Hindlimb muscle (tissue), 1 donor: ENCODE measurements at places on chromosomes 5 and 9.

GRCh38 chr5:126002222-126002897 lies 420.8 kb upstream of the GRAMD2B start:
- peak; percentile 60 for DNase-seq

- DNase-seq = no peak
Observed at GRCh38 chr5:159605585-159605984, 275.3 kb upstream of the IL12B start.

DNA sequence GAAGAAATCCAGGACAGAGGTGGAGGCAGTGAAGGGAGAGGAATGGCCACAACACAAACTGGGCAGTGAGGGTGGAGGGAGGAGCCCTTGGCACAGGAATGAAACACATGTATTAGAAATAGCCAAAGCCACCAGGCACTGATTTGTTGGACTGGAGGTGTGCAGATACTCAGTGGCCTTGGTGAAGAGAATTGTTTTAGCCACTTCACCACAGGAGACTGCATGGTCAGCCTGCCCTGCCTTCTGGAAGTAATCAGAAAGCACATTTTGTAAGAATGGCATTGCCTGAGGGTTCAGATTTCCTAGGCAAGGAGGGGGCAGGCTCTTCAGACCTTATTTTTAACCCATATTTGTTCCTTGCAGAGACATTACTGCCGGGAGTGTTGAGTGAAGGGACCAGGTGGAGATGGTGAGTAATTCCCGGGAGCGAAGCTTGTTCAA lies 2.2 kb downstream of the SGCD start:
- no peak for DNase-seq

DNA sequence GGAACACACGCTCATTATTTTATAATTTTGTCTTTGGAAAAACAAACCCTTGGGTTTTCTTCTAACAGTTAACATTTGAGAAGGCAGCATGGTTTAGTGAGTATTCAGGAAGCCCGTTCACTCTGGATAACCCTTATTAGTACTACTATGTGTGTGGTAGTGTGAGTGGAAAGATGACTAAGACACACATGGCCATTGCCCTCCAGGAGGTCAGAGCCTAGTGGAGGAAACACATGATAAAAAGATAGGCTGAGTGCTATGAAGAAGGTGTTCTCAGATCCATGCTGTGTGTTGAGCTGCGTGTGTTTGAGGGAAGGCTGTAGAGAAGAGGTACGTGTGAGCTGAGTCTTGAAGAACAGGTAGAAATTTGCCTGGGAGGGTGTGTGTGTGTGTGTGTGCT lies 8.4 kb downstream of the C5orf47 start:
- no peak for DNase-seq

DNA sequence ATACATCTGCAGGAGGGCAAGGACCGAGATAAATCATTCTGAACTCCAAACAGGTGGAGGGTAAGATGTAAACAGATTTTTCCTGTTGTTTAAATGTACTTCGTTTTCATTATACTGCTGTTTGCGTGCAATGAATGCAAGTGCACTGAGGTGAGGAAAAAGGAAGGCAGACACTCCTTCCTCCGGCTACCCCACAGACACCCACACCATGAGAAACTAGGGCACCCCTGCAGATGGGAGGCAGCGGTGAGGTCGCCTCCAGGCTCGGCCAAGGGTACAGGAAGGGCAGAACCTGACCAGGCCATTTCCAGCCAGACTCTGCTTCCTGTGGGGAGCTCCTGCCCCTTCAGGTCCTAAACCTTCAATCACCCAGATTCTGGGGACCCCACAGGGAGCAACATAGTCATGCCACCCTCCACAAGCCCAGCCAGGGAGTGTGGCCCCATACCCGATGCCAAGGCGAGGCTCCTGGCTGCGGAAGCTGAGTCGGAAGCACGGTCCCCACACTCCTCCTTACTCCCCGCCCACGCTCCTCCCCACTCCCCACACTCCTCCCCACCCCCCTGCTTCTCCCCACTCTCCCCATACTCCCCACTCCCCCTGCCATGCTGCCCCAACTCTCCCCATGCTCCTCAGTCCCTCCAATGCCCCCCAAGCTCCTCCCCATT lies 37.1 kb downstream of the VAV2 start:
- DNase-seq = no peak

DNA sequence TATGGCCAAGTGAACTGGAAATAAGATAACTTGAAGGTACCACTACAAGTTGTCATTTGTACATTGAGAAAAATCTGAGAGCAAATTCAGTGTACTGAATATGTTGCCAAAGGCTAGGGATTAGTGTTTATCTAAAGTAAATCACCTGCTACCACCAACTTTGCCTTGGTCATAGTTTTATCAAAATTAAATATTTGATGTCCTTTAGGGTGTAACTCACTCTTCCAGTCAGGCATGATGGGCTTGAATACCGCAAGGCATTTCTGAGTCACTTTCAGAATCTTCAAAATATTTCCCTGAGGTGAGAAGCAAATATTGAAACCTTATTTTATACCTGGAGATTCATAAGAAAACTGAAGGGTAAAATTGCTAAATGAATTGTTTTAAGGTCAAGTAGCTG lies 1338.6 kb upstream of the ACO1 start:
- DNase-seq = no peak

- no peak for DNase-seq
Observed at GRCh38 chr5:139914218-139914807, 118.7 kb downstream of the PSD2 start.

DNA sequence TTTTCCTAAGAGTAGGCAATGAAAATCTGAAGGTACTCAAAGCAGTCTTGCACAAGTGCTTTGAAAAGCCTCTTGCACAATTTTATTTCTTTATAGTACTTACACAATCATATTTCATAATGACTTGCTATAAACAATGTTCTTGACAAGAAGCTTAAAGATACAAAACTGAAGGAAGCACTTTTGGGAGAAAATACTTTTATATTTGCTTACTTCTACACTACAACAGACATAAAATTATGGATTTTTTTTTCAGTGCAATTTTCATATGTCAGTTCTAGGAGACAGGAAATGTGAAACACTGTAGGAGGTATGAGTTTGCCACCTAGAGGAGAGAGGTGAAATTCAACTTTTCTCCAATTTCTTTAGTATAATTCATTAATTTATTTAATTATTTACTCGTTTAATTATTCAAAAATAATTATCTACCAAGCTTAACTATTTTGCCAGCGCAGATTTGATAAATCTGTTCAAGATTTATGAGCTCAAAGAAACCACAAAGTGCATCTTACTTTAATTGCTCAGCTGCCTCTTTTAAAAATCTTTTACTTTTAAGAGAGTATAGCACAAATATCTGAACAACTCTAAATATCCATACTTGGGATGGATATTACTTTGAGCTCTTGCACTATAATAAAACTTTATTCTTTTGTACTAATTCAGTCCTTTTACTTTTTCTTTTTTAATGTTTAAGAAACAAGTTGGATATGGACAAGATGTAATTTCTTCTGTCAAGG lies 29.0 kb upstream of the CDKN2B start:
- no peak for DNase-seq

- no peak for DNase-seq
Observed at GRCh38 chr5:80962630-80963520, 2.7 kb downstream of the RASGRF2 start.

DNA sequence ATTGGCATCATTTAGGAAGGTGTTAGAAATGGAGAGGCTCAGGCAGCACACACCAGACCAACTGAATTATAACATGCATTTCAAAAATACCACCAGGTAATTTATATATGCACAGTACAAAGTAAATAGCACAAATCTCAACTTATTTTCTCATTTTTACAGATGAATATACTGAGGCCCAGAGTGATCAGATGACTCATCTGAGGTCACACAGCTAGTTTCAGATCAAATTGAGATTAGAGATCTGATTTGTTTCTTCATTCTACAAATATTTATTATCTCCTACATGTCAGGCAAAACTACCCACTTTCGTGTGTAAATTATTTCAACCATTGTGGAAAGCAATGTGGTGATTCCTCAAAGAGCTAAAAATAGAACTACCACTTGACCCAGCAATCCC lies 507.1 kb downstream of the TLE4 start:
- no peak for DNase-seq

DNA sequence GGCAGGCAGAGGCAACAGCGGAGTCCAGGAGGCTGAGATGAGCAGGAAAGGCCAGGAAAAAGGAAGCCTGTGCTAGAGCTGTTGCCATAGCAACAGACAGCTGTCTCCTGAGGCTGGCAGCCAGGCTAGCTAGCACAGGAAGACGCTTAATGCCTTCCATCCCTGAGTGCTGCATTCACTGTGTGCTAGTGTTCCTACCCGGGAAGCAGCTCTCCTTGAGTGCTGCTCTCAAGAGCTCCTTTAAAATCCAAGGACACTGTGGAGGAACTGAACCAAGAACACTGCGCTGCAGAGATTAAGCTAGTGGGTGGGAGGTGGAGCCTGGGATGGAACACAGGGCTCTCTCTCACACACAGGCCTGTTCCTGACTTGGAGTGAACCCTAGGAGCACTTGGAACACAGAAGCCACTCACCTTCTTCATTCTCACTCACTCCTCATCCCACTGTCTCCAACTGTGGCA lies 53.5 kb upstream of the IL7R start:
- peak; percentile 81 for DNase-seq

DNA sequence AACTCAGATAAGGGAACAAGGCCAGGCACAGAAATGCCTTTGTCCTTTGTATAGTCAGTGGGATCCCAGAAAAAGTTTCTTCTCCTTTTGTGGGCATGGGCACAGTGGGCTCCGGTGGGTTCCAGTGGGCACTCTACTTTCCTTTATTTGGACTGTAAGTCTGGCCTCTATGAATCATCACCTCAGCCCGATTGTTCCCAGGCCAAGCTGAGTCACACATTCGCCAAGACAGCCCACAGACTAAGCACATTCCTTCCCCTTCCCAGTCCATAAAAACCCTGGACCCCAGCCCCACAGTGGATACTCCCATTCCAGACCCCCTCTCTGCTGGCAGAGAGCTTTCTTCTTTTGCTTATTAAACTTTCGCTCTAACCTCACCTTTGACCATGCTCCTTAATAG lies 165.0 kb downstream of the FBXL17 start:
- DNase-seq = no peak

GRCh38 chr5:105840800-105841199 lies 1829.9 kb downstream of the EFNA5 start:
- DNase-seq = no peak

DNA sequence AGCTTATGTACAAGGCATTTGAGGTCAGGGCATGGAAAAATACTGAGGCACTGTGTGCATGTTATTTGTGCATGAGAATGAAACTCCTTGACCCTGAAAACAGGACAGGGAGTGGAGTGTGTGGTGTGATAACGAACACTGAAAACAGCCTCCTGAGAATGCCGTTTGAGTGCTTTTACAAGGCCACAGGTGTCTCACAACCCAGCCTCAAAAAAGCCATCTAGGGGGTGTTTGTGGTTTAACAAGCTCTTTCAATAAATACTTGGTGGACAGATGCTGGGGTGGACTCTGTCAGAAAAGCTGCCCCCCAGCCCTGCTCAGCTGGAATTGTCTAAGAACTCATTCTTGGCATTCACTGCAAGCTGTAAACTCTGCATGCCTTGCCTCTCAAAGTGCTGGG lies 94.0 kb upstream of the SLC25A48 start:
- no peak for DNase-seq

DNA sequence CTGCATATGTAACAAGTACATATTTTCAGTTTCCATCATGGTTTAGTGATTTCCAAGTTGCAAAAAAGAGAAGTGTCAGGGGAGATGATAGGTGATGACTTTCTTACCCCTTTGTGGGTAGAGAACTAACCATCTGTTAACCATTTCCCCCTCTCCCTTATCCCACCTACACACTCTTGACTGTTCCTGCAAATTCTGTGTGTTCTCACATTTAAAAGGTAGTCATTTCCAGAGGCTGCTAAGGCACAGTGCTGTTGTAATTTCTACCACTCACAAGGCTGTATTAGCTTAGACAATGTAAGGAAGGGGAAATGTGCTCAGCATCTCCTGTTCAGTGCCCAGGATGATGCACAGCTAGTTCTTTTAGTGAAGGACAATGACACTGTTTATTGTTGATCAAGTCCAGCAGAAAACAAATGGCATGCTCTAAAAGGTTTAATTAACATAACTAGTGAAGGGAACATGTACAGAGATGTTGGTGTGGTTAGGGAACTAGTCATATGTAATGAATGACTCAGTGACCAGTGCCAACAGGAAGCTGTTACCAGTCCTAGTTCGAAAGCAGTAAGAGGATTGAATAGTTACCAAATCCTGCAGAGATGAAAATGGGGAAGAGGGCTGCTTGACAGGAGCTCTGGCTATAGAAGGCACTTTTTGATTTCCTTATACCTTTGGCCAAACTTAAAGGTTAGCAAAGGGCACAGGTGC lies 165.1 kb downstream of the PLK2 start:
- no peak for DNase-seq

GRCh38 chr5:18526792-18527405 lies 892.6 kb downstream of the TAF11L14 start:
- DNase-seq = no peak

DNA sequence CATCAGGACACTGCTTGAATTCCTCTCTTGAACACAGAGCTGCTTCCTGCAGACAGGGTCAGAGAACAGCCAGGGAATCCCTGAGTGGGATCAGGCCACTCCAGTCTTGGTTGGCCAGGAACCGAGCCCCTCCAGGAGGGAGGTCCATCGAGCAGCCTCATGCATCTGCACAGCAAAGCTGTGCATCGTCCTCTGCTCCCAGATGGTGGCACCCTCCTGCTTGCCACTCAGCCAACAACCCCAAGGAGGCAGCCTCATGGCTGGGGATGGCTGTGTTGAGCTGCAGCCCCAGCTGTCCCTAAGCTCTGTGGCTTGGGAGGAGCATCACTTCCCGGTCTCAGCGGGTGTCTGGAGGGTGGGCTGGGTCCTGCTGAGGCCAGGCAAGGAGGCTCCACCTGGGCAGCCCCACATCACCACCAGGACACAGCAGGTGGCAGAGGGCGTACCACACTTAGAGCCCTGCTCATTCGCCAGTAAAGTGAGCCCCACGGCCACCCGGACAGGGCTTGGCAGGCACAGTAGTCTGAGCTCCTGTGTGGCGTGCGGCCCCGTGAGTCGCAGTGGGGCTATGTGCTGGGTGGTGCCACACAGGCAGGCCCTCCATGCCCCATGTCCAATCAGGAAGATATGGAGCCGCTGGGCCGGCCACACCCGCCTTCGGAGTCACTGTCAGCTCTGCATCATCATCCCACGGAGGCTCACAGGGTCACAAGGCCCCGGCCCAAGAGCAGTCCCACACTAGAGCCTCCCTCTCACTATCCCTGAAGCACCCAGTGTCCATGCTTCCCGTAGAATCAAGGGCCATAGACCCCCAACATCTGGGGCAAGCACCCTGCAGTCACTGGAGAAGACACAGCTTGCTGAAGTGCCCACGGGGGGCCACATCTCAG lies 11.9 kb downstream of the LPCAT1 start:
- no peak for DNase-seq

DNA sequence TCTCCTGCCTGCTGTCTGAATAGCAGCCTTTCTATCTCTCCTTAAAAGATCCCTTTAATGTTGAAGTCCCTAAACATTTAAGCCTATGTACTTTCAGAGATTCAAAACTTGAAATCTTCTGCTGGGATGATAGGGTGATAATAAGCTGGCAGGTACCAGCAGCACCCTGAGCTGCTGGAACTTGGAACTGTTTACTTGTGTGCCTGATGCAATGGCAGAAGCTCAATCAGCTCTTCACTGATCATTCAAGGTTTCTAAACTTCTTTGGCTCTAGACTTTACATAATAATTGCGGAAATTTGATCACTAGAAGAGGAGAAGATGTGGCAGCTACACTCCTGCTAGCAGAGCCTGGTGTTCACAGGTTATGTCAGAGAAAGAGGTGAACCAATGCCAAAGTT lies 27.6 kb downstream of the MRPS27 start:
- DNase-seq = no peak
